Activated naive CD4-positive, alpha-beta T cell treated with Interleukin-2 at 50 U/mL for 16 hours (primary cell): ENCODE measurements at places on chromosomes 11 and 22.

- DNase-seq, result no peak
Measured at GRCh38 chr22:49660794-49661781, 166.6 kb downstream of the BRD1 start.

DNA sequence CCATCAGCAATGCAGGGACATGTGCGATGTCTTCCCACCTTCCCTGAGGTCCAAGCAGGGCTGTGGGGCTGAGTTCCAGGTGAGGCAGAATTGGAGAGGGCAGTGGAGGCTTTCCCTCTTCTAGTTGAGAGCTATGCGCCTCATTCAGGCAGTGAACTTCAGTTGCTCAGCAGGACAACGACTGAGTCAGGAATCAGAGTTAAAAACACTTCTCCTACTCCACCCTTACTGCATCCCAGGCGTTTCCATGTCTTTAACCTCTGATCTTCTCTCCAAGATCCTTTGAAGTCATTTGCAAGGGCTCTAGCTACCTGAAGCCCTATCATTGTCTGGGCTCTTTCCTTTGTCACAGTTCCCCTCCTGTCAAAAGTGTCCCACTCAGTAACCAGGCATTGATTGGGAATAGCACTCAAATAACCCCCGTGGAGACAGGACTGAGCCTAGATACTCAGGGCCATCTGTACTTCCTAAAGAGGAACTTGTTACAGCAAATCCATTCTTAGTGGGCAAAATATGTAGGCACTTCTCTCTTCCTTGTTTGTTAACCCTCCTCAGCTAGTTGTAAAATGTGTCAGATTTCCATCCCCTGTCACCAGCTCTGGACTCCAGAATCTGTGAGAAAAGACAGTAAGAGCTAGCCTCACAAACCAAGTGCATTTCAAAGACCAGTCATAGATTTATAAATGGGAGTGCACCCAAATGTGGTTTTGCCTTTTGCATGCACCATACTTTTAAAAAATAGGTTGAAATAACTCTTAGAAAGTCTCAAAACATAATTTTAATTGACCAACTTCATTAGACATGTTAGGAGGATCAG is 72.5 kb upstream of the MYO18B start:
- DNase-seq, result no peak

- DNase-seq, result no peak
Measured at GRCh38 chr11:26017322-26017860, 314.5 kb upstream of the ANO3 start.

GRCh38 chr11:6357222-6357621 is 33.1 kb upstream of the SMPD1 start:
- DNase-seq, result peak; percentile 57

DNA sequence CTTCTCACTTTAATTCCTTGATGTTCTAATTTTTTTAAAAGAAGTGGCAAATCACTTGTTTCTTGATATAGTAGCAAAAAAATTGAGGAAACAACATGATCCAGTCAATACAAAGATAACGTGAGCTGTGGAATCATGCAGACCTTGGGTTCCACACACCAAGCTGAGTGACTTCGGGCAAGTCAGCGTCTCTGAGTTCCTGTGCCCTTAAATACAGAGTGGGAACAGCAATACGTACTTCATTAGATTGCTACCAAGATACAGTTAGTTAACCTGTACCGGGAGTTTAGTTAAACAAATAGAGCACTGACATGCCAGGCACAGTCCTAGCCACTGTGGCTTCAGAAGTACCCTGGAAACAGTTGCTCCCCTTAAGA is 58.5 kb downstream of the PPP2R1B start:
- DNase-seq, result no peak

DNA sequence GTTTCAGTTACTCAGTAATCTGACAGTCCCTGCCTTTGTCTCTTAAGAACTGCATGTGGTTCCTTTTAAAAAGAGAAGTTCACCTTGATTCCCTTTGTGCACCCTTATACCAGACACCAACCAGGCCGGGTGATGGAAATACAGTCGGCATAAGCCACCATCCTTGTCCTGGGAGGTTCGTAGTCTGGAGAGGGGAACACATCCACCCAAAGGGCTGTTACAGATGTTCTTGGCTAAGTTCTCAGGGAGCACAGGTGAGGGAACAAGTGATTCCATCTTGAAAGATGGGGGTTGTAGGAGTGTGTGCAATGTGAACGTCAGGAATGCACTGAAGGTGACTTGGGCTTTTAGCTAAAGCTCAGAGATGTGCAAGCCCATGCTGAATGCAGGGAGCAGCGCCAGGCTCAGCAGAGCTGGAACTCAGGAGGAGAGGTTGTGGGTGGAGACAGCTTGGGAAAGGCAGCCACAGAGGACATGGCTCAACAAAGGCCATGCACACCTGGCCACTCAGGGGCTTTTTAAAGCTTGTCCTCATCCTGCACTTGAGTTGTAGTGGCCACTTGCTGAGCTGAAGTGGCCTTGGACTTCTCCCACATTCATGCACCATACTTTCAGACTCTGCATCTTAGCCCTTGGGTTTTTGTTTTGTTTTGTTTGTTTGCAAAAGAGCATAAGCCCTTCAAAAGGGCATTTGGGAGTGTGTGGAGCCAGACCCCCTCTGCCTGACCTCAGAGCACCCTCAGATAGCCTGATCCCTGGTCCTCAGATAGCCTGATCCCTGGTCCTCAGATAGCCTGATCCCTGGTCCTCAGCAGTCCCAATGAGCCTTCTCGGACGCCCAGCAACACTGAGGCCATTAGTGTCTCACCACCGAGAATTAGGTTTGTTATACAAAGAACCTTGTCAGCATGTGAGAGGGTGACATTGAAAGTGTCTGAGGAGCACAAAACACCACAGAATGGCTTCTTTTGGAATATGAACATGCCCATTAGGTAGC is 12.7 kb upstream of the TMA7B start:
- no peak for DNase-seq

DNA sequence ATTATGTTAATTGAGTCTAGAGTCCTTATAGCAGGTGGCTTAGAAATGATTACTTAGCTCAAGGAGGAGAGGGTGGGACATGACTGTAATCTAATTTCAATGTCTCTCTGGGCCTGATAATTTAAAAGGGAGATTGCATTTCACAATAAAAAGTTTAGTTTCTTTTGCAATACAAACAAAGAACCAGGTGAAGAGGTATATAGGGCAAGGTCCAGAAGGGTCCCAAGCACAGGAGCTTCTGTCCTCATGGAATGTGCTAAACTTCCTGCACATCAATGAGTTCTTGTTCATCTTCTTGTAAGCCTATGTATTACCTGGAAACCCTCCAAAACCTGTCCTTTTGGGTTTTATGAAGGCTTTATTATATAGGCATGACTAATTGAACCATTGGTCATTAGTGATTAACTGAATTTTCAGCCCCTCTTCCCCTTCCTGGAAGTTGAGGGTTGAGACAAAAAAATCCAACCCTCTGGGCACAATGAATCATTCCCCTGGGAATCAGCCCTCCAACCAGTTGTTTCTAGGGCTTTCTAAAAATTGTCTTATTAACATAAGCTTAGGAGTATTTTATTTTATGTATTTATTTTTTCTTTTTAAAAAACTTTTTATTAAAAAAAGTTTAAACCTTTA is 37.6 kb downstream of the MS4A2 start:
- no peak for DNase-seq

DNA sequence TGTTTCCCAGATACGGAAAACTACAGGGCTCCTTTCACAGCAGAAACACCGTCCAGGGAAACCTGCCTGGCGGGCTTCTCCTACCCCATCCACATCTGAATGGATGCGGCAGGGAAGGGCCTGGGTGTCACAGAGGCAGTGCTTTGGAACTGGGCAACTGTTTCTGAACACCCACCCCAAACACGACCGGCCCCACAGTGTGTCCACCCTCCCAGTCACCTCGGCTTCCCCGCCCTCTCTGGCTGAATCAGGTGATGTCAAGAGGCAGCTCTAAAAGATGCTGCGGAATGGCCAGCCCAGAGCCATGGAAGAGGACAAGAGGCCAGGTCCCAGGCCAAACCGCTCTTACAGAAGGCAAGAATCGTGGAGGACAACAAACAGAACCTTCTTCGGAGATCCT is 22.0 kb downstream of the IFT27 start:
- no peak for DNase-seq
